ENCODE measurements at places on chromosomes 2 and 18. TPM values are rescaled to one million over a fixed set of nuclear protein-coding genes. Genes with fewer than 3 reads are reported as not detected.

DNA sequence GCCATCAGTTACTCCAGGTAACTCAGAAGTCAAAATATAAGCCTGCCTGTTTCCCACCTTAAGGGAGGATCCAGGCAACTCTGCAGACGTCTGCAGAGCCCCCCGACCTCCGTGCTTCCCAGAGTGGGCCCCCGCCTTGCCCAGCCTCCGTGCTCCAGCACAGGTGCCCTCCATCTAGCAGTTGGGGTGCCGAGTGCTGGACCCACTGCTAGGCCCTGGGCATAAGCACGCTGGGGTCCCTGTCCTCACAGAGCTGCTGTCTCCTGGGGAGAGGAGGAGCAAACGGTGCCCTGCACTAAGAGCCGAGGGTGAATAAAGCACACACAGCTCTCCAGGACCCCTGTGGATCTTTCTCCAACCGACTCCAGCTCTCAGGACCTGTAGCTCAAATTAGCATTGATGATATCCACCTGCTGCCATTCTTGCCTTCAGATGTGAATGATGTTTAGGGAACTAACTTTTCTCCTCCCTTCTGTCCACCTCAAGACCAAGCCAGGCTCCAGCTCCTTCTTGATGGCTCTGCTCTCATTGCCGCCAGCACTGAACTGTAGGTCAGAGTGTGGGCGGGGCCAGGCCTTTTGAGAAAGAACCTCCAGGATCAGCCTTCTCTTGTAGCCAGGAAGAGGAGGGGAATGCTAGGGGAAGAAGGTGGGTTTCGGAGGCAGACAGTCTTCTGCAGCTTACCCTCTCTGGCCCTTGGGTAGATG lies 121.2 kb downstream of the SMAD7 start:
- H3K27me3 ChIP-seq = no peaks in the 10 kb centered on the region
- DNase-seq = peak; percentile 3
- H3K27ac ChIP-seq = no peak overlapping the region
- no peaks in the 10 kb centered on the region for H3K36me3 ChIP-seq
- peaks cover 25% of the 10 kb centered on the region for H3K4me1 ChIP-seq
- no peak overlapping the region for H3K4me3 ChIP-seq

DNA sequence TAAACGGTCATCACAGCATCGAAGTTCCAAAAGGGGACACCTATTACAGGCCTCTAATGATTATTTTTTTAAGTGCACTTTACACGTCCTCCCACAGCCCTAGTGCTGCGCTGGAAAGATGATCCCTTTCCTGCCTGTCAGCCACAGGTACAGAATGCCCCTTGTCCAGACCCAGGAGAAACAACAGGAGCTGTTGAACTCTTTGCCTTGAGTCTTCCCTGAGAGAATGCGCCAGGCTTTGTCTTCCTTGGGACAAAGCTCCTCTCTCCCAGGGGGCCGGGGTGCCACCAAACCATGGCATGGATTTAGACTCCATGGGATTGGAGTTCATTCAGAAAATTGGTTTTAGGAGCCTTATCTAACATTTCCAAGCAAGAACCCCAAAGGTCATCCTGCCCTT lies 319.0 kb upstream of the SOX11 start:
- H3K4me1 ChIP-seq = no peaks in the 10 kb centered on the region
- no peaks in the 10 kb centered on the region for H3K27me3 ChIP-seq
- H3K36me3 ChIP-seq = no peaks in the 10 kb centered on the region
- no peak overlapping the region for H3K4me3 ChIP-seq
- H3K27ac ChIP-seq = no peak overlapping the region
- DNase-seq = no peak

- H3K27ac ChIP-seq = no peak overlapping the region
- peak; percentile 29 for DNase-seq
- H3K4me1 ChIP-seq = no peaks in the 10 kb centered on the region
- H3K4me3 ChIP-seq = no peak overlapping the region
- no peaks in the 10 kb centered on the region for H3K36me3 ChIP-seq
These were observed 6.0 kb upstream of the INPP5D start for GRCh38 chr2:233053928-233054784.

DNA sequence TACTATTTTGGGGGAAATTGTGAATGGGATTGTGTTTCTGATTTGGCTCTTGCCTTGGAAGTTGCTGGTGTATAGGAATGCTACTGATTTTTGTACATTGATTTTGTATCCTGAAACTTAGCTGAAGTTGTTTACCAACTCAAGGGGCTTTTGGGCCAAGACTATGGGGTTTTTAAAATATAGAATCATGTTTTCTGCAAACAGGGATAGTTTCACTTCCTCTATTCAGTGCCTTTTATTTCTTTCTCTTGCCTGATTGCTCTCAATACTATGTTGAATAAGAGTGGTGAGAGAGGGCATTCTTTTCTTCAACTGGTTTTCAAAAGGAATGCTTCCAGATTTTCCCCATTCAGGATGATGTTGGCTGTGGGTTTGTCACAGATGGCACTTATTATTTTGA lies 1383.8 kb upstream of the ACVR2A start:
- DNase-seq = no peak
- no peak overlapping the region for H3K4me3 ChIP-seq
- no peaks in the 10 kb centered on the region for H3K27me3 ChIP-seq
- no peak overlapping the region for H3K27ac ChIP-seq
- no peaks in the 10 kb centered on the region for H3K36me3 ChIP-seq

- DNase-seq = no peak
- H3K4me3 ChIP-seq = no peak overlapping the region
- no peaks in the 10 kb centered on the region for H3K36me3 ChIP-seq
- H3K27me3 ChIP-seq = no peaks in the 10 kb centered on the region
These were observed 581.2 kb upstream of the SLC8A1 start for GRCh38 chr2:41033127-41033526.

DNA sequence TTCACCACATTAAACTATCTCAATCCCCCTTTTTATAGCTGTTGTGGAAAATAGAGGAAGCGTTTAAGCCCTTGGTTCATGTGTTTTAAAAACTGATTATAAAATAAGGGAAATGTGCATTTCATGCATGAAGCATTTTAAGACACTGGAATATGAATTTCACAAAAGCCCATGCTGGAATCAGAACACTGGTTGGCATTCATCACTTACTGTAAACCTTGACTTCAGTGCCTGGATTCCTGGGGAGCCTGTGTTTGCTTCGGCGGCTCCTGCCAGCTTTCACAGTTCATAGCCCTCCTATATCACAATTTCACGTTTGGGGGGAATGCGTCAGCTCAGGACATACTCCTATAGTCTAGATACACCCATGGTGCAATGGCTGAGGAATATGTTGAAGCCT lies 336.9 kb downstream of the INSIG2 start:
- H3K27ac ChIP-seq = no peak overlapping the region
- H3K4me3 ChIP-seq = no peak overlapping the region
- no peaks in the 10 kb centered on the region for H3K36me3 ChIP-seq
- DNase-seq = no peak

- no peaks in the 10 kb centered on the region for H3K36me3 ChIP-seq
- no peak for DNase-seq
- no peak overlapping the region for H3K4me3 ChIP-seq
These were observed 307.5 kb downstream of the GULP1 start for GRCh38 chr2:188599140-188599539.

- H3K4me3 ChIP-seq = no peak overlapping the region
- H3K27me3 ChIP-seq = no peaks in the 10 kb centered on the region
- no peaks in the 10 kb centered on the region for H3K36me3 ChIP-seq
- H3K27ac ChIP-seq = peak overlapping the region; percentile 81
These were observed 150.4 kb downstream of the ZFP36L2 start for GRCh38 chr2:43075811-43076585.

- no peak for DNase-seq
- H3K27ac ChIP-seq = no peak overlapping the region
- no peaks in the 10 kb centered on the region for H3K27me3 ChIP-seq
- no peak overlapping the region for H3K4me3 ChIP-seq
- H3K36me3 ChIP-seq = no peaks in the 10 kb centered on the region
- no peaks in the 10 kb centered on the region for H3K4me1 ChIP-seq
These were observed 46.2 kb upstream of the SPRED2 start for GRCh38 chr2:65478498-65479135.

DNA sequence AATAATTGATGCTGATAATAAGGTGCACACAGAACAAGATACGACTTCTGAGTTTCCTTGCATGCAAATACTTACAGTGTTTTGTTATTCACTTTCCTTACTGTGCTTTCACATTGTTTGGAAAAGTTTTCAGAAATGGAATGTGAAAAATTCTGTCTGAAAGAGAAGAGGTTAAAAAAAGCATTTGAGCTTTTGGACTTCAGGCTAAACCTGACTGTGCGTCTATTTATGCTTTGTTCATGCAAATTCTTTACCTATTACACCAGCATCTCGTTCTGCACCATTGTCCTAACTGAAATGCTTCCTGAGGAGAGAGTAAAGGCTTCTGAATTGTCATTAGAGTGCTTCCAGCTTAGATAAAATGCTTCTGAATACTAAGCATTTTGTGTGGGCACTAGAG lies 61.4 kb downstream of the LHCGR start:
- no peaks in the 10 kb centered on the region for H3K36me3 ChIP-seq
- no peak overlapping the region for H3K27ac ChIP-seq
- H3K4me1 ChIP-seq = no peaks in the 10 kb centered on the region
- no peaks in the 10 kb centered on the region for H3K27me3 ChIP-seq
- no peak overlapping the region for H3K4me3 ChIP-seq

DNA sequence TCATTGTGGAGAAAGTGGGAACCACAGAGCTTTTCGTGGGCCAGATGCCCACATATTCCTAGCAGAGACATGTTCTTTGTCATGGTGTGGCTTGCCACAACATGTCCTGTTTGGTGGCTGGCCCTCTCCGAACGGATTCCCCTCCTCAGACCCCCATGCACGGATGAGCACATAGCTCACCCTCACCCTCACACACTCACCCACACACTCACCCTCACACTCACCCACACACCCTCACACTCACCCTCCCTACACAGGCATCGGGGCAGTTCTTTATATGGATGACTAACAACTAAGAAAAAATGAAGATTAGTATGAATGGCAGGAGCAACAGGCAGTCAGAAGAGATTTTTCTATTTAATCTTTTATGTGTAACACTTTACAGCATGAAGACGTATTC lies 149.9 kb downstream of the ZNF236 start:
- H3K27me3 ChIP-seq = no peaks in the 10 kb centered on the region
- peaks cover 6% of the 10 kb centered on the region for H3K4me1 ChIP-seq
- H3K4me3 ChIP-seq = no peak overlapping the region

DNA sequence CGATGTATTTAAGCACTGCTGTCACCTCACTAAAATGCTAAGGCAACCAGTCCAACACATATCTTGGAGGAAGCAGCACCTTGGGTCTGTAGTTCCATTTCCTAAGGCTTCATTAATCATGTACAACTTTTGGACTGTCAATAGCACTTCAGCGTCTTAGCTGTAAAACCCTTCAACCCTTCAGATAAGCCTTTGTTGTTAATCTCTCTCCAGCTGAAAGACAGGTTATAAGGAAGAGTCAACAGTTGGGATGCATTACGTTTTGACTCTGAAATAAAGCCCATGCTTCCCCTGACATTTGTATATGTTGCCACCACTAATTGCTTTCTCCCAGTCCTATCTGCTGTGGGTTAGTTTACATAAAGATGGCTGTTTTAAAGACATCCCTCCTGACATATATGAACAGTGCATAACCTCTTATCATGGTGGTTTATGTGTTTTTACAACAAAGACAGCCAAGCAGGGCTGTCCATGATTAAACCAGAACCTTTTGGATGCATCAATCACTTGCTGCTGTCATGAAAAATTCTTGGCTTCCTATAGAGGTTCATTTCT lies 81.5 kb downstream of the EPHA4 start:
- no peaks in the 10 kb centered on the region for H3K27me3 ChIP-seq
- no peak overlapping the region for H3K27ac ChIP-seq
- no peaks in the 10 kb centered on the region for H3K4me1 ChIP-seq
- no peaks in the 10 kb centered on the region for H3K36me3 ChIP-seq
- H3K4me3 ChIP-seq = no peak overlapping the region

GRCh38 chr18:78422336-78422735 lies 557.3 kb upstream of the SALL3 start:
- no peaks in the 10 kb centered on the region for H3K27me3 ChIP-seq
- DNase-seq = no peak
- no peaks in the 10 kb centered on the region for H3K4me1 ChIP-seq
- no peak overlapping the region for H3K27ac ChIP-seq

- peaks cover 42% of the 10 kb centered on the region for H3K27me3 ChIP-seq
- H3K4me1 ChIP-seq = no peaks in the 10 kb centered on the region
- no peak overlapping the region for H3K27ac ChIP-seq
- no peaks in the 10 kb centered on the region for H3K36me3 ChIP-seq
These were observed 28.3 kb upstream of the ATP6V1B1 start for GRCh38 chr2:70907130-70908057.

DNA sequence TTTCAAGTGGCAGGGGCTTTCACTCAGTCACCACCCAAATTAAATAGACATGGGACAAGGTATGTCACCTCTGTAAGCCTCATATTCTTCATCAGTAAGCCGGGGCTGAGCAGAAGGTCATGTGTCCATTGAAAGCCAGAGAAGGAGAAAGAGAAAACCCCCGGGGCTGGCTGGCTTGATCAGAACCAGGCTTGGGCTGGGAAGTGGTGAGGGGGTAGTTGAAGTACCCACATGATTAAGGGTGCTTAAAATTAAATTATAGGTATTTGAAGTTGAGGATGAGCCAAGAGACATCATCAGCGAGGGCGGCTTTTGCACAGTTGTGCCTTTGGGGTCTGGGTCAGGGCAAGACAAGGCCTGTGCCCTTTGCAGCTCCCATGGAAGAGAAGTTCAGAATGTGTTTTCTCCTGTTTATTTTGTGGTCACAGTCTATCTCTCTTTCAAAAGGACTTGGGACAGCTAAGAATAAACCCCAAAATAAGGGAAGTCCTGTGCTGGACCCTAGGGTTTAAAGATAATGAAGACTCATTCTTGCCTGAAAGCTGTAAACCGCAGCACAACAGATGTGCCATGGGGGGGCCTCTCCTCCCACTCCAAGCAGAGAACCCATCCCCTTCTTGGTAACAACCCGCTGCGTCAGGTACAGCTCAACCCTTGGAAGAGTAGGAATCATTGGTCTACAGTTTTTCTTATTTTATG lies 10.7 kb downstream of the DBI start:
- H3K27me3 ChIP-seq = no peaks in the 10 kb centered on the region
- H3K4me1 ChIP-seq = no peaks in the 10 kb centered on the region
- no peak overlapping the region for H3K4me3 ChIP-seq
- no peak for DNase-seq
- no peaks in the 10 kb centered on the region for H3K36me3 ChIP-seq
- no peak overlapping the region for H3K27ac ChIP-seq

DNA sequence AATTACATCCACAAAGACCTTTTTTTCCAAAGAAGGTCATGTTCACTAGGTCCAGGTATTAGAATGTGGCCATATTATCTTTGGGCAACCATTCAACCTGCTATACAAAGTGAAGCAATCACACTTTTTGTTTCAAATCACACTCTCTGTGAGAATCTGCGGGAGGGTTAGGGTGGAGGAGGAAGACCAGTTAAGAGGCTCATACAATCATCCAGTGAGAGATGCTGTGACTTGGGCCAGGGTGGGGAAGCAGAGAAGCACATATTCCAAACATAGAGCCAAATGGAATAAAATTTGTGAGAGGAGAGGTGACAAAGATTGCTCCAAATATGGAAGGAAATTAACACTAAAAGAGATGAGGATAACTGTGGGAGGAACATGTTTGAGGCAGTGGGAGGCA lies 351.6 kb downstream of the CYRIA start:
- H3K4me1 ChIP-seq = no peaks in the 10 kb centered on the region
- no peaks in the 10 kb centered on the region for H3K36me3 ChIP-seq
- H3K4me3 ChIP-seq = no peak overlapping the region
- no peak overlapping the region for H3K27ac ChIP-seq
- H3K27me3 ChIP-seq = no peaks in the 10 kb centered on the region
- no peak for DNase-seq

The MC4R gene
- total RNA-seq = not detected

The SH3BP4 gene
- total RNA-seq = 36.9 TPM

The RND3 gene
- total RNA-seq = 11.0 TPM
